ENCODE measurements at places on chromosomes 1 and 21.

- DNase-seq = peak; percentile 29
Measured at GRCh38 chr21:25501996-25502665, 105.2 kb downstream of the MRPL39 start.

GRCh38 chr21:15667819-15668218, 62.0 kb upstream of the USP25 start:
- no peak for DNase-seq

DNA sequence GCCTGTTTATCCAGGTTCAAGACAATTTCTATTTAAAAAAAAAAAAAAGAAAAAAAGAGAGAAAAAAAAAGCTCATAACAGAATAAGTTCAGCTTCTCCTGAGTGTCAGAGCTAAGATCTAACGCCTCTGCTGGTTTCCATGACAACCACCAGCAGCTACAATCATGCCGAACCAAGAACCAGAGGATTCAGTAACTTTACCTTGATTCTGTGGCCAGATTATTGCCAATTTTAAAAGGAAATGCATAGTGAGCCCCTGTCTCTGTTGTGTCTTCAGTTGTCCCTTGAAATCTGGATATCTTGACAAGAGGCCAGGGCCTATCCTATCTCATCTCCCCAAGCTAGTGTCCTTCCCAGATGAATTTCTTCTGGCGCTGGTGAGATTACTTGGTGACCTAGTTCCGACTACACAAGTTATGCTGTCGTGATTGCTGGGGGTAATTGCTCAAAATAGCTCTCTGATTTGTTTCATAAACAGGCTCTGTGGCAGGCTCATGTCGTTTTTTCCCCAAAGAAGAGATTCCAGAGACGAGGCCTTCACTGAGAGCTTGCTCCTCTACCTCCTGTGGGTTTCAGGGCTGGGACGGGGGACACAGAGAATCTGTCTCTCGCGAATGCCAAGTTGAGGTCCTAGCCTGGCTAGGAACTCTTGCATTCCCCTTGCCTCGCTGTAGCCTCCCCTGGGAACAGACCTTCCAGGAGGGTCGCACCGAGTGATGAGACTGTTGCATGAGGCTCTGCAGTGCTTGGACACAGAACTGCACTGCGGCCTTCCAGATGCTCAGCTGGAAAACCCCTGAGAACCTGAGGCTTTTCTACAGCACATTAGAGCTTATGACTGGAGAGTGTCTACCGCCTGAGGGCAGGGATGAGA, 32.4 kb upstream of the SCCPDH start:
- DNase-seq = no peak

DNA sequence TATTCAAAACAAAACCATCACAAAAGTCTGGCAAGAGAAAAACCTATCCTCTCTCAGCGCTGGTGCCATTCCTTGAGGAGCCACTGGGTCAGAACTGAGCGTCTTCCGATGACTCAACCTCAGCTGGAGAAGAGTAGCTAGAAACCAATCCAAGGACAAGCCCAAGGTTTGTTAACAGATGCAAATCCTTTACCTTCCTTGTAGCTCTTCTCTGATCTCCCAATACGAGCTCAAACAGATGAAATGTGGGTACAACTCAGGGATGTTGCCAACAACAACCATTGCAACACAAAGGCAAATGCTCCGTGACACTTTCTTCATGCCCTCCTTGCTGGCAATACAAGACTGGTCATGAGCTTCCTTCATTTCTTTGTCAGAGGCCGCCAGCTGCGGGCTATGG, 337.1 kb downstream of the SIPA1L2 start:
- no peak for DNase-seq

GRCh38 chr1:107976836-107977235, 11.9 kb upstream of the VAV3 start:
- no peak for DNase-seq

GRCh38 chr1:40974945-40975344, 4.6 kb upstream of the CTPS1 start:
- DNase-seq = no peak

- no peak for DNase-seq
Measured at GRCh38 chr1:221429264-221429663, 312.6 kb downstream of the DUSP10 start.

DNA sequence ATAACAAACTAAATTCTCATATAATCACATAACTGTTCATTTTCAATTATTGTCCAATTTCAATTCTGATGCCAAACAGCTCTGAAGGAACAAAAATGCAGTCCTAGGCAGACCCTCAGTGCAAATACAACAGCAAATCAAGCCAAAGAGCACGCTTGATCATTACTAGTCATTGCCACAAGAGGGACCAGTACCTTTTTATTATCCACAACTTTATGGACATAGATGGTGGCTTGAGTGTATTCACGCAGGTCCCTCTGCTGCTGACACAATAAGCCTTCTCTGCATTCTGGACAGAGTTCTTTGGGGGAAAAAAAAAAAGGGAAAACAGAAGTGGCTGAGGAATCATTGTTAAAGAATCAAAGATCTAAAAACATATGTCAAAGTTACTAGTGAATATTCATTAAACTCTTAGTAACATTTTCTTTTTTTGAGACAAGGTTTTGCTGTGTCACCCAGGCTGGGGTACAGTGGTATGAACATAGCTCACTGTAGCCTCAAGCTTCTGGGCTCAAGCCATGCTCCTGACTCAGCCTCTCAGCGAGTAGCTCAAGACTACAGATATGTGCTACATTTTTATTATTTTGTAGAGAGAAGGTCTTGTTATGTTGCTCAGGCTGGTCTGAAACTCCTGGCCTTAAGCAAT, 34.3 kb upstream of the RAP1GAP start:
- DNase-seq = no peak

DNA sequence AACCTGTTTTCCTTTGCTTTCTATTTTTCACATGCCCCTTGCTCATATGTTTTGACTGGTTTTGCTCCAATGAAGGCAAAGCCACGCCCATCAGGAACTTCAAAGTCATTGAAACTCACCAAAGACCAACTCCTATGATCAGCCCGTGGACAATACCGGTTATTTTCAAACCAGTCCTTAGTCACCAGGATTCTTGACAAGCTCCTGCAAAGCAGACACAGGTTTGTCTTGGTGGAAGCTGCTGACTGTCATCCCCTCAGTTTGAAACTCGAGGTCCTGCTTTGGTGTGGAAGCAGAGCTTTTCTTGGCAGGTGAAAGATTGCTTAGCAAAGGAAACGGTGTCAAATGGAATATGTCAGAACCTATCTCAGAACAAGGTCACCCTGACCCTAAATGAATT, 384.7 kb upstream of the CXADR start:
- no peak for DNase-seq

GRCh38 chr1:226820941-226821718, 49.3 kb upstream of the PSEN2 start:
- DNase-seq = no peak

GRCh38 chr1:43900386-43900785, 33.2 kb upstream of the ARTN start:
- no peak for DNase-seq

GRCh38 chr1:240709676-240710075, 97.7 kb upstream of the GREM2 start:
- DNase-seq = no peak

DNA sequence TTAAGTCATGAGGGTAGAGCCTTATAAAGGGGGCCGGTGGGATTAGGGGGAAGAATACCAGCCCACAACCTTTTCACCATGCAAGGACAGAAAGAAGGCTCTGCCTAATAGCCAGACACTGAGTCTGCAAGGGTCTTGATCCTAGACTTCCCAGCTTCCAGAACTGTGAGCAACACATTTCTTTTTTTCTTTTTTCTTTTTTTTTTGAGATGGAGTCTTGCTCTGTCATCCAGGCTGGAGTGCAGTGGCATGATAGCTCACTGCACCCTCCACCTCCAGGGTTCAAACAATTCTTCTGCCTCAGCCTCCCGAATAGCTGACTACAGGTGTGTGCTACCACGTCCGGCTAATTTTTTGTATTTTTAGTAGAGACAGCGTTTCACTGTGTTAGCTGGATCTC, 1.7 kb upstream of the ARL8A start:
- DNase-seq = no peak

DNA sequence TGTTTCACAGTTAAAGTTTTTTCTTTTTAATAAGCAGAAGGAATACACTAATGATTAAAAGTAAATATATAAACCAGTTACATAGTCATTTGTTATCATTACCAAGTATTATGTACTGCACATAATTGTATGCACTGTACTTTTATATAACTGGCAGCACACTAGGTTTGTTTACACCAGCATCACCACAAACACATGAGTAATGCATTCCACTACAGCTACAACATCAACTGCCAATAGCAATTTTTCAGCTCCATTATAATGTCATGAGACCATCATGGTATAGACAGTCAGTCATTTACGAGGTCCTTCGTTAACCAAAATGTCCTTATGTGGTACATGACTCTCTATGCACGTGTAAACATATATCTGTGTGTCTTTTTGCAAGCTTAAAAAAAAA, 35.2 kb downstream of the SCYL3 start:
- no peak for DNase-seq

GRCh38 chr21:33869873-33870272, 45.7 kb downstream of the ATP5PO start:
- DNase-seq = no peak

GRCh38 chr1:101194746-101195145, 42.1 kb upstream of the S1PR1 start:
- DNase-seq = no peak

GRCh38 chr1:24743404-24744211, 1.6 kb upstream of the CLIC4 start:
- DNase-seq = no peak

DNA sequence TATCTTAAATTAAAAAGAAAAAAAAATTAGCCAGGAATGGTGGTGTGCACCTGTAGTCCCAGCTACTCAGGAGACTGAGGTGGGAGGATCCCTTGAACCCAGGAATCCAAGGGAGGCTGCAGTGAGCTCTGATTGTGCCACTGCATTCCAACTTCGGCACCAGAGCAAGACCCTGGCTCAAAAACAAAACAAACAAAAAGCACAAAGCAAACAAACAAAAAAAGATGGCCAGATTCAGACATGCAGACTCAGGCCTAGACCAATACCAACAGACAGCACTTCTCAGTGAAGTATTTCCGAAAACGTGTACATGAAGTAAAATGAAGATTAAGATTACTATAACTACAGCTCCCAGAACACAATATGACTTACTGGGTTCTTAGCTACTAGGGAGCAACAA, 10.6 kb downstream of the SLC35D1 start:
- no peak for DNase-seq

- DNase-seq = no peak
Measured at GRCh38 chr1:85275701-85276214, 674 bp downstream of the BCL10 start.

DNA sequence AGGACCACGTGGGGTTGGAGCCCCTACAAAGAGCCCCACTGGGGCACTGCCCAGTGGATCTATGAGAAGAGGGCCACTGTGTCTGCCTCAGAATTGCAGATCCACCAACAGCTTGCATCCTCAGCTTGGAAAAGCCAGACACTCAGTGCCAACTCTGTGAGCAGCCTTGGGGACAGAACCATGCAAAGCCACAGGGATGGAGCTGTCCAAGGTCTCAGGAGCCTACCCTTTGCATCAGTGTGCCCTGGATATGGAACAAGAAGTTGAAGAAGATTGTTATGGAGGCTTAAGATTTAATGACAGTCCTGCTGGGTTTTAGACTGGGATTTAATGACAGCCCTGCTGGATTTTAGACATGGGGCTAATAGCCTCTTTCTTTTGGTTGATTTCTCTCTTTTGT, 1670.9 kb downstream of the PLA2G4A start:
- DNase-seq = no peak

- no peak for DNase-seq
Measured at GRCh38 chr21:35730325-35730724, 330.0 kb downstream of the SETD4 start.

DNA sequence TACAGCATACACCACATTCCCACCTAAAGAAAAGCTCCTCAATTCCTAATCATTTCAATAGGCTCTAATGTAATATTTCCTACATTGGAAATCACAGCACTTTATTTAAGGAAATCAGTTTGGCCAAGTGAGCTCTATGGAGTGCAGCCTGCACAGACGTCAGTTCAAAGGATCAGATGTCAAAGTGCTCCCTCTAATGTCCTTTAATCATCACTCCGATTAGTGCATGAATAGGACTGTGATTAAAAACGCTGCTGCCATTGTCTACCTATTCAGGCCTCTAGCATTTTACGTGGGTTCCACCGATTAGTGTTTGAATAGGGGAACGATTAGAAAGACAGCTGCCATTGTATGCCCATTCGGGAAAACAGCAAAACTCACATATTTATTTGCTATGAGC, 50.2 kb downstream of the DPYD start:
- no peak for DNase-seq

- no peak for DNase-seq
Measured at GRCh38 chr1:180182643-180183311, 28.1 kb downstream of the QSOX1 start.

- DNase-seq = no peak
Measured at GRCh38 chr1:116933606-116934515, 24.1 kb downstream of the PTGFRN start.

DNA sequence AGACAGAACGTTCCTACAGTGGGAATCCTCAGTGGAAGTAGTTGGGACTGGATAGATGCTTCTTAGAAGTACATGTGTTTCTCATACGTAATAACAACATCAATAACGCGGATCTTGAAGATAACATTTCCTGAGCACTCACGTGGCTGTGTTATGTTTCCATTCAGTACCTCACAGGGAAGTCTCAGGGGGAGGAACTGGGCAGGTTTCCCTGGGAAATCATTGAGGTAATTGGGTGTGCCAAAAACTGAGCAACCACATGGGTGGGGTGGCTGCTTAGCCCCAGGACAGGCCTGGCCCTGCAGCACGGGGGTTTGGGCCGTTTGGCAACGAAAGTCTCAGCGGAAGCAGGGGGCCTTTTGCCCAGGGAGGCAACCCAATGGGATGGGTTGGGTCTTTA, 133.8 kb downstream of the ZSCAN20 start:
- no peak for DNase-seq

GRCh38 chr21:18142655-18143054, 102.0 kb upstream of the CHODL start:
- no peak for DNase-seq

DNA sequence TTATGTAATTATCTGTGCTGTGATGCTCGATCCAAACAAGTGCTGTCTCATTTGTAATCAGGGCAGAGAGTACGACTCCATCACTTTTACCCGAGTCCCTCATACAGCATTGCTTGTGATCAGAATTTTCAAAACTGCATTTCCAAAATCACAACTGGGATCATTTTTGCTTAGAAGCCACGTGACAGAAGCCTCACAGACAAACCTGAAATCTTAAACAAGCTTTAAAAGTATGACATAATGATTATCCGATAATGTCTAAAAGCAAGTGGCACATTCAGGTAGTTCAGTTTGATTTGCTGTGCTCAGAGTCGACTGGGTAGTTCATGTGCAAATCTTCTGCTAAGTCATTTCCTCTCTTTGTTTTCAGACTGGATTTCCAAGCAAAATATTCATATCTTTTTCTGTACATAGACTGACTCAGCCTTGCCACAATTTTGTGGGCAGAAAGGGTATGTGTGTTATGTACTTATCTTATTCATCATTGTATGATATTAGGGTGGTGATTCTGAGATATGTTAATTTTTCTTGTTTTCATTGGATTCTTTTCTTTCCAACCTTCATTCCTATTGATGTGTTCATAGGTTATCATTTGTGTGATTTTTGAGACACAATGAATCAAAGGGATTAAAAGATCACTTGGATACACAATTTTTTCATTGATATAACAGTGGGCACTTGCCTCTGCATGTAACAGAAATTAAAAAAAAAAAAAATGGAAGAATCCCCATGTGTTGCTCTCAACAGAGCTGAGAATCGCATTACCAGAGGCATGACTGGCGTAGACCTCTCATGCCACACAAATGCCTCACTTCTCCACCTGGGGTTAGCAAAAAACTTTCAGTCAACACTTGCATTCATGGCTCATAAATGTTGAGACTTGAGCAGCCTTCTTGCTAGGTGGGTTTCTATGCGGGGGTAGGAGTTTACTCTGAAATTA, 355.7 kb downstream of the LTN1 start:
- DNase-seq = no peak
